ENCODE measurements at places on chromosomes 3 and 15. TPM values are rescaled to one million over a fixed set of nuclear protein-coding genes. Genes with fewer than 3 reads are reported as not detected.

DNA sequence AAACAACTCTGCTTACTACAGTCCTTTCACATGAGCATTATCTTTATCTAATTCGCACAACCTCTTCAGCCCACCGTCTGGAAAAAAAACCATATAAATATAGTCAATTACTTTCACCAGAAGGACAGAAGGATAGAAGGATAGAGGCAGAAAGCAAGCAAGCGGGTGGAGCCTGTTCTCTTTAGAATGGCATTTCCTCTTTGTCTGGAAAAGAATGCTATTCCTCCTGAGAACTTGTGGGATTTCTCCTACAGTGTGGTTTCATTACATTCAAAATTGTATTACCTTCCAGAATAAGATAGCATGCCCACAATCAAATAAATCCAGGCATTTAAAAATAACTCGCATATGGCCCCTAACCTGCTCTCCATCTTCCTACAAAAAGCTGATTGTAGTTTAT is 23.1 kb downstream of the SLC30A4 start:
- DNase-seq = no peak

DNA sequence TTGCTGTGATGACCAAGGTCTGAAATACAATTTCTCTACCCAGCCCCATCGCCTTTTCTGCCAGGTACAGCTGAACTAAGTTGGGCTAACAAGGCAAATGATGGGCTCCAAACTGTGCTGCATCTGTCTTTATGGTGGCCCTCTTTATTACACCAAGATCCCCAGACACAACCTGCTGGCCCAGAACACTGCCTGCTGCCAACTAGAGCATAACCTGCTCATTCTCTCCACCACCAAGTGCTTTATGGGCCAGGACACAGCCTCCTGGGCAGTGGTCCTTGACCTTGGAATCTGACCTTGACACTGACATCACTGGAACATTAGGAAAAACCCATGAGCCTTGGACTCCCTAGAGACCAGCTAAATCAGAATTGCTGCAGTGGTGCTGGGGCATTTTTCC is 3.3 kb downstream of the LINS1 start:
- no peak for DNase-seq

DNA sequence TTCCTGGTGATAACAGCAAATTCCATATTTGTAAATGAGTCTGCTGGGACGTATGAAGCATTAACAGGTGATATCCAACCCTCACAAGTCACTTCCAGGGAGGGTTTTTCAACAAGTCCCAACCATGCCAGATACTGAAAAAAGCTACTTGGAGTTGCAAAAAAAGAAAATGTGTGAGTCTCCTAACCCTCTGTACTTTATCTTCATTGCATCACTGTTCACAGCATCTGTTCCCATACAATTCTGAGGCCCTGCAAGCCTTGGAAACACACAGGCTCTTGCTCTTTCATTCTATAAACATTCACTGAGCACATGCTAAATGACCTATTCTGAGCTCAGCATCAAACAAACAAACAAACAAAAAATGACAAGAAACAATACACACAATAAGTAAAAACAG is 120.8 kb downstream of the RFTN1 start:
- DNase-seq = no peak

DNA sequence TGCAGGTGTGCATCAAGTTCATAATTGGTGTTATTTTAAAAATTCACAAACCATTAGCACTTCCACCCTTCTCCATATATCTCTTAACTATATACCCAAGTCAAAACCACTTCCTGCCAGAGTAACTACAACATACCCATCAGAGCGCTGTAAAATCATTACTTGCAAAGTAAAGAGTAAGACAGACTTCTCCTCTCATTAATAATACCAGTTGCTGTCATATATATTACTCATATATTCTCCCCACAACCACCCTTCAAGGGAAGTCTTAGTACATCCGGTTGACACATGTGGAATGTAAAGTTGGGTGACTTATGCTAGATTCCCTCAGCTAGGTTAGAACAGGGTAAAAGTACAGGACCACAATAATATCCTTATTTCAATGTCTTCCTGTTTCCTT is 5.6 kb downstream of the TERC start:
- DNase-seq = no peak

Gene GP9
- not detected for total RNA-seq

Gene CMC1
- total RNA-seq = 35.7 TPM

Gene GHSR
- total RNA-seq = not detected

All from Right ventricle myocardium inferior (tissue), 1 donor.